Right lobe of liver (tissue), 6 donors: ENCODE measurements at places on chromosomes 3 and 15. TPM values are rescaled to one million over a fixed set of nuclear protein-coding genes. Genes with fewer than 3 reads are reported as not detected.

PPP1R14D gene
- total RNA-seq = not detected

- H3K27me3 ChIP-seq = no peaks in the 10 kb centered on the region
- H3K27ac ChIP-seq = no peak overlapping the region
Measured at GRCh38 chr3:156688632-156689452, 14.5 kb downstream of the TIPARP start.

DNA sequence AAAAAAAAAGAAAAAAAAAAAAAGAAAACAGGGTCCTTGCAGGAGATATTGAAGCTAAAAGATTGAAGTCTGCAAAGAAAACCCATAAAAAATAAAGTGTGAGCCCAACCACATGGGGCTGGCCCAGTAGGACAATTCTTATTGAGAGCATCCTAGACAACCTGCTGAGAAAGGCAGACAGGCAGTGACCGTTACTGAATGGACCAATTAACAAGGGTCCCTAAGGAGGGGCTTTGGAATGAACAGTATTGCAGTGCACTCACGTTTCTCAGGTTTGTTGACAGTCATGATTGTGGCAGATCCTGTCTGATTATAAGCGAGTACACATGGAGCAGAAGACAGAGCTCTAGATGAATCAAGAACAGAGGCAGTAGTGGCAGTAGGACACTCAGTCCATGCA, 168.6 kb downstream of the LSAMP start:
- DNase-seq = no peak
- no peaks in the 10 kb centered on the region for H3K36me3 ChIP-seq
- H3K4me1 ChIP-seq = no peaks in the 10 kb centered on the region
- no peak overlapping the region for H3K27ac ChIP-seq
- no peak overlapping the region for H3K4me3 ChIP-seq
- H3K27me3 ChIP-seq = no peaks in the 10 kb centered on the region

GRCh38 chr3:175307642-175308041, 448.5 kb downstream of the NAALADL2 start:
- H3K4me1 ChIP-seq = no peaks in the 10 kb centered on the region
- no peaks in the 10 kb centered on the region for H3K36me3 ChIP-seq
- no peaks in the 10 kb centered on the region for H3K27me3 ChIP-seq
- peak overlapping the region; percentile 49 for H3K4me3 ChIP-seq
- no peak for DNase-seq

DNA sequence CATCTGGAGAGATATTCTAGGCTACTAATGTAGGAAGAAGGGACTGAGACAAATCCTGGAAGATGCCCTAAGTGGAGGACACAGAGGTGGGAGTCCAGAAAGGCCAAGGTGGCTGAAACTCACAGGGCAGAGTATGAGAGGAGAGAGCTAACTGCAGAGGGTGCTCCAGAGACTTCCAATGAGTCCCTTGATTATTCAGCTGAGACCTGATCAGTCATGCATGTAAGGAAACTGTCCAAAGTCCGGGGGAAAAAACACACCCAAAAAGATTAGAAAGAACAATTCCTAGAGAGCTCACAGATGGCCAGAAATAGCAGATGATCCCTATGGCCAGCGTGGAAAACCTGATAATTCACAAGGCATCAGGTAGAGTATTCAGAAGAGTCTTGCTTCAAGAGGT, 18.7 kb upstream of the FOXP1 start:
- H3K27me3 ChIP-seq = no peaks in the 10 kb centered on the region
- no peak overlapping the region for H3K27ac ChIP-seq
- DNase-seq = no peak
- H3K4me1 ChIP-seq = no peaks in the 10 kb centered on the region
- no peak overlapping the region for H3K4me3 ChIP-seq
- no peaks in the 10 kb centered on the region for H3K36me3 ChIP-seq

GRCh38 chr15:35565901-35566300, 19.9 kb upstream of the DPH6 start:
- H3K27me3 ChIP-seq = no peaks in the 10 kb centered on the region
- H3K36me3 ChIP-seq = no peaks in the 10 kb centered on the region
- no peak overlapping the region for H3K4me3 ChIP-seq
- no peak for DNase-seq
- no peaks in the 10 kb centered on the region for H3K4me1 ChIP-seq

GRCh38 chr3:165820671-165821123, 16.5 kb downstream of the BCHE start:
- DNase-seq = no peak
- no peak overlapping the region for H3K4me3 ChIP-seq
- no peaks in the 10 kb centered on the region for H3K36me3 ChIP-seq
- no peak overlapping the region for H3K27ac ChIP-seq

MAGEF1 gene
- 10.5 TPM for total RNA-seq

GRCh38 chr3:168267179-168267578, 171.5 kb upstream of the GOLIM4 start:
- no peak overlapping the region for H3K27ac ChIP-seq
- H3K4me1 ChIP-seq = no peaks in the 10 kb centered on the region
- no peak overlapping the region for H3K4me3 ChIP-seq

DNA sequence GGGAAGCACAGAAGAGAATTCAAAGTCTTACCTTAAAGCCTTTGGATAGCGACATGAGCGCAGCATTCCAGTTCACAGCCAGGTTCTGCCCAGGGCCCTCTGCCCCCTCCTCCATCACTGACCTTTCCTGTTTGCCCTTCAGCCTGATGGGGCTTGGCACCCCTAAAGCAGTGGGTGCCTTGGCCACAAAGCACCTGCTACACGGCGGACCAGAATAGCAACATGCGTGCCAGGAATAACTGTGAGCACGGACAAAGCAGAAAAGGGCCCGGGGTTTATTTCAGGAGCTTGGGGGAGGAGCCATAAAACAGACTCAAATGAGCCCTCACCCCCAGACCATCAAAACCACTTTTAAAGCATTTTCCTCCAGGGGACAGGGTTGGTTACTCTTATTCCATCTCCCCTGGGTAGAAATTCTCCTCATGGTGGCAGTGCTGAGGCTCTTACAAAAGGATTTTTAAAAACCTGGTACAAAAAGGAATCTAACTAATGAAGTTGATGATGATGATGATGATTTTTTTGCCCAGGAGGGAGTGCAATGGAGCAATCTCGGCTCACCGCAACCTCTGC, 135.4 kb downstream of the KLF13 start:
- no peak for DNase-seq
- no peaks in the 10 kb centered on the region for H3K36me3 ChIP-seq
- H3K4me3 ChIP-seq = no peak overlapping the region
- H3K27me3 ChIP-seq = no peaks in the 10 kb centered on the region
- H3K27ac ChIP-seq = no peak overlapping the region
- H3K4me1 ChIP-seq = no peaks in the 10 kb centered on the region

TMIE gene
- total RNA-seq = 0.31 TPM

GRCh38 chr15:67758619-67759300, 66.5 kb upstream of the SKOR1 start:
- no peaks in the 10 kb centered on the region for H3K4me1 ChIP-seq
- H3K27ac ChIP-seq = no peak overlapping the region
- no peaks in the 10 kb centered on the region for H3K27me3 ChIP-seq
- H3K36me3 ChIP-seq = no peaks in the 10 kb centered on the region
- no peak for DNase-seq
- no peak overlapping the region for H3K4me3 ChIP-seq

- peak; percentile 20 for DNase-seq
- no peaks in the 10 kb centered on the region for H3K36me3 ChIP-seq
- H3K4me3 ChIP-seq = peak overlapping the region; percentile 1
- peaks cover 7% of the 10 kb centered on the region for H3K4me1 ChIP-seq
Measured at GRCh38 chr15:67914537-67915460, 75.0 kb upstream of the RNU6-1 start.

DNA sequence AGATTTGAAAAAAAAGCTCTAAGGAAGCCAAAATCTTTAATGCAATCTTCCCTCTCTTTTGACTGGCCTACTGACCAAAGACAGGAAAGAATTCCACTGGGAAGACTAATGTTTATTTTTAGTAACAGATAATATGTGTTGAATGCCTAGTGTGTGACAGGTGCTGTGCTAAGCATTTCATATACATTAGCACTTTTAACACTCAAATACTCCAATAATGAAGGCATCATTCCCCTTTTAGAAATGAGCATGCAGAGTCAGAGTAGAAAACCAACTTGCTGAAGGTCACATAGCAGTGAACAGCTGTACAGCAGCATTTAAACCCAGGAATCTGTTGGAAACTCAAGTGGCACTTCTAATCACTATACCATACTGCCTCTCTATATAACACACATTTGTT, 170.6 kb downstream of the MINAR1 start:
- no peak overlapping the region for H3K4me3 ChIP-seq
- H3K27me3 ChIP-seq = no peaks in the 10 kb centered on the region
- no peak for DNase-seq
- H3K36me3 ChIP-seq = no peaks in the 10 kb centered on the region
- H3K27ac ChIP-seq = no peak overlapping the region

GRCh38 chr15:75551091-75551490, 28.0 kb downstream of the PTPN9 start:
- no peak overlapping the region for H3K27ac ChIP-seq
- peaks cover 5% of the 10 kb centered on the region for H3K4me1 ChIP-seq
- H3K36me3 ChIP-seq = no peaks in the 10 kb centered on the region
- no peaks in the 10 kb centered on the region for H3K27me3 ChIP-seq

DNA sequence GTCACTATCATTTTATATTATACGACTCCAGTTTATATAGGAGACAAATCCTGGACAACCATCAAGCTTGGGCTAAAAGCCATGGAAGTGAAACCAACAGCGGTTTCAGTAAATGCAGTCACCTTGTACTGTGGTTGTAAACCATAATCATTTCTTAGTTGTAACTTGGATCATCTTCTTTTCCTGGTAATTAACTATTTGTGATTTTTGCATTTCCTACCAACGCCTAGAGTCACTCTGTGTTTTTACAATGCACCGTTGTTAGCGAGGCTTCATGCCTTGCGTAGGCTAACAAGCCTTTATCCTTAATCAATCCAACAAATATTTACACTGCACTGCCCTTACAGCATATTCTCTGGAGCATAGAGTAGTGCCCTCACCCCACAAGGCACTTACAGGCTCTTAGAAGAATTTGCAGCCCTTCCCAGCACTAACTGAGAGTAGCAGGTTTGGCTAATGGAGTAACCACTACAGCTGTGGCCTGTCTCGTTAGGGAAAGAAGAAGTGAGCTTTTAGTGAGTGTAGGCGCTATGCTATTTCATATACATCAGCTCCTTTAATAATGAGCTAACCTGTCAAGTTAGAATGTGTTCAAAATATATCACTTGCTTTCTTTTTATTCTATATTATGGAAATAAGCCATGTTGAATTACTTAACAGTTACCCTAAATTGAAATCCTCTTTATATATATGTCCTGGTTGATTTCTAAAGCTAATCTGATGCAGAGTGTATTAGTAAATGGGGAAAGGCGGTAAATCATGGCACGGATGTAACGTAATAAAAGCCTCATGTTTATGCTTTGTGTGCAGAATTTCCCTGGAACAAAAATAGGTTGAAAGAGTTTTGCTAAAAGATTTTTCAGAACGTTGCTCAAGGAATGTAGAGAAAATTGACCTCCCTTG, 62.8 kb downstream of the ABHD2 start:
- no peaks in the 10 kb centered on the region for H3K4me1 ChIP-seq
- peaks cover 33% of the 10 kb centered on the region for H3K36me3 ChIP-seq
- DNase-seq = no peak
- no peaks in the 10 kb centered on the region for H3K27me3 ChIP-seq
